ENCODE measurements at places on chromosomes 1 and 21. TPM values are rescaled to one million over a fixed set of nuclear protein-coding genes. Genes with fewer than 3 reads are reported as not detected.

Gene TMEM61
- total RNA-seq = 2.5 TPM

Gene PCBP3
- total RNA-seq = 11.6 TPM

Gene VWA5B1
- total RNA-seq = 0.12 TPM

Gene ASCL5
- total RNA-seq = not detected

Gene KRTAP11-1
- not detected for total RNA-seq

Gene SPATA46
- total RNA-seq = not detected

DNA sequence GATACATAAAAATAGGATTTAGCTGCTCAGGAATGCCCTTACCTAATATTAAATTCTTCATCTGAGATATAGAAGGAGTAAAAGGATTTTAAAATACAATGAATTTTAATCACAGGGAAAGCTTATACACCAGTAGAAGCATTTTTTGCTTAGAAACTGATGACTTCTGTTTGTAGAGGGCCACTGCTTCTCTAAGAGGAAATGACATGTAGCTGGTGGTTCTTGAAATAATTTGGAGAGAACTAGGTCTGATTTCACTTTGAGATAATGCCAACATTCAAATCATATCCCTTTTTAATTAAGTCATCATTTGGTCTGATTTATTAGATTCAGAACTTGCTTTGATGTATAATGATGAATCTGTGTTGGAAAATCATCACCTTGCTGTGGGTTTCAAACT lies 166.6 kb upstream of the SGIP1 start:
- no peak for ATAC-seq

DNA sequence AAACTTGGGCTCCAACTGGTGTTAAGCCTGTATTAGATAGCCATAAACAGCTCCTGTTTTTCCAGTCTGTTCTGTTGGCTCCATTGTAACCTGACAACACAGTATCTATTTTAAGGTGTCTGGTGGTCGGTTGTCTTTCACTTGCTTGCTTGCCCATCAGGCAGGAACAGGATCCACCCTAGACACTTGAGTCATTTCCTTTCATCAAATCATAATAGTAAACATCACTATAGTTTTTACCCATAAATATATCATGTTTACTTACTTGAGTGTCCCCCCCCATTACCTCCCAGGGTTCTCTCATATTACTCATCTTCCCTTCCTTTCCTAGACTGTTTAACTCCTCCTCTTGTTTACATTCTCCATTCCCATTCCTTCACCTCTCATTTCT lies 2.9 kb downstream of the DDI2 start:
- no peak for ATAC-seq

DNA sequence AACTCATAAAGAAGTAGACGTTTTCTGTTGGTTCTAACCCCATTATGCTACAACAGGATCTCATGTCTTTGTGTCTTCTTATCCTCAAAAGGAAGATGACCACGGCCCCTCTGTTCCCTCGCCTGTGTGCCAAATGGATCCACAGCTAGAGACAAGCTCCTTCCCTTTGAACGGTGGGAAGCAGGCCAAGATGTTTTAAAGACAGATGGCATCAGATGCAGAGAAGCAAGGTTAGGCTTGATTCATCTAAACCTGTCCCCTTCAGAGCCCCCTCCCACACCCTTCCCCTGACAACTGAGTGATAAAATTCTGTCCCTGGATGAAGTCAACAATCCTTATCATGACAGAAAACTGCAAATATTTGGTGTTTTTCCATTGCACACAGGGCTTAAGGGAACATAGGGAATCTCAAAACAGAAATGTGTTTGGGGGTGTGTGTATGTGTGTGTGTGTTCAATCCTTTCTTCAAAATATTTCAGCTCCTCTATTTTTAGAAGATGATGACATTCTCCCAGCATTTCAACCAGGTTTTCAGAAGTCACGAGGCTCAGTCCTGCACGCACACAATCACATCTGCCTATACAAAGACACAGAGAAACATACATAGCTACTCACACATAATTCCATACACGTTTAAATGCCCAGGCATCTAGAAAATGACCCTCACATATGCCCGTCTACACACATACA lies 27.8 kb upstream of the FMOD start:
- peak; percentile 69 for ATAC-seq

DNA sequence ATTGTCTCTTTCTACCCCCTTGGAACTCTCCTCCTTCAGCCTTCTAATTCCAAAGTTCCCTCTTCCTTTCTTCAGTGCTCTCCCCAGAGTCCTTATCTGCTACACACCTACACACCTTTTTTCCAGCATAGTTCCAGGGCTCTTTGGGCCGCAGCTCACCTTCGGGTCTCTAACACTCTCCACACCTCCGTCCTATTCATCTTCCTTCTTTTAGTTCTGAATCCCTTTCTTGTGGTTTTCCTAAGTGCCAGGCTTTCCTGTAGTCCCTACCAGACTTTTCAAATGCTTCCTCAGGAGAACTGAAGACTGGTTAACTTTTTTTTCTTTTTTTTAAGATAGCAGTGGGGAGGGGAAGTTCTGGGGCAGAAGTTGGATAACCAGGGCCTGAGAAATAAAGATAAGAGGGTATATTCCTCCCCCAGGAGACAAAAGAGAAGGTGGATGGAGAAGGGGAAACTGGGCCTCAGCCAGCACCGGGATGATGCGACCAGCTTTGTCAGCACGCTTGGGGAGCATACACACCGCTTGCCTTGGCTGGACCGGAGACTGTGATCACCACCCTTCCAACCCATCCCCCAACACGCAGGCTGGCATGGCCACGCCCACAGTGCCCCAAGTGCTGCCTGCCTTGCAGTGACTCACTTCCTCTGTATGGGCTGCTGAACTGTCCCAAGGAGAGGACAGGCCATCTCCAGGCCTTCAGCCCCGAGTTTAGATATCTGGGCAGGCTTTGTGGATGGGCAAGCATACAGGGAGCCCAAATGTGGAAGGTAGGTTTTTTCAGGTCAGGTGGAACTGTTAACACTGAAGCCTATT lies 2.5 kb upstream of the CERS2 start:
- peak; percentile 48 for ATAC-seq

DNA sequence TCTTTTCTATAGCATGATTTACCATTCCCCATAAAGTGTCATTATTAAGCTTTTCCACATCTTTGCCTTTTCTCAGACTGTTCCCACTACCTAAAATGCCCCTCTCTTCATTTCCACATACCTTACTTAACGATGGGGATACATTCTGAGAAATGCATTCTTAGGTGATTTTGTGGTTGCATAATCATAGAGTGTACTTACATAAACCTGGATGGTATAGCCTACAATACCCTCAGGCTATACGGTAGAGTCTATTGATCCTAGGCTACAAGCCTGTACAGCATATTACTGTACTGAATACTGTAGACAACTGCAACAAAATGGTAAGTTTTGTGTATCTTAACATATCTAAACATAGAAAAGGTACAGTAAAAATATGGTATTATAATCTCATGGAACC lies 54.8 kb upstream of the MUTYH start:
- ATAC-seq = no peak

- ATAC-seq = no peak
Observed at GRCh38 chr1:192232817-192233417, 74.7 kb downstream of the RGS18 start.

GRCh38 chr1:185311589-185312225 lies 5.3 kb downstream of the IVNS1ABP start:
- ATAC-seq = no peak

DNA sequence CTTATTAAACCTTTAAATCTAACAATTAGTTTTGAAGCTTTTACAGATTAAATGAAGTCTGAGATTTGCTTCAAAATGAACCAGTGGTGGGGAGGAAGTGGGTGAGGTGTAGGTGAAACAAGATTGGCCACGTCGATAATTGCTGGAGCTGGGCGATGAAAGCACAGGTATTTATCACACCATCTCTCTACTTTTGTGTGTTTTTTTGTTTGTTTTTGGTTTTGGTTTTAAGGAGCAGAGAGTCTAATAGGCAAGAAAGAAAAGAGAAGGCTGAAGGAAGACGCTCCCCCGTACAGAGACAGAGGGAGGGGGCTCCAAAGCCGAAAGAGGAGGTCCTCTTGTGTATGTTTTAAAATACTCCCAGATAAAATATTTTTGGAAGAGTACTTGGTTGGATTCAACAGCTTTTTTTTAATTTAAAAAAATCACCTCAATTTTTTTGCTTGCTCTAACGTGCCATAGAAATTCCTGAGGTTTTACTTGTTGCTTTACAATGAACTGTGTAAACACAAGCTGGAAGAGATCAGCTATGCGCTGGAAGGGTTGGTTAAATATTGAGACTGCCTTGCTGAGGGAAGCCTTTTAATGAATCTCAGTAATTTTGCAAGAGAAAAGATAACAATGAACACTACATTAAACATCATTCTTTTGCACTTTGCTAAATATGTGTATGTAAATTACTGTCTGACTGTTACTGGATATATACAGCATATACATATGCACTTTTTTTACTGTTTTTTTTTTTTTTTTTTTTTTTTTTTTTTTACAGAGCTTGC lies 6.7 kb upstream of the LGALS8 start:
- no peak for ATAC-seq

DNA sequence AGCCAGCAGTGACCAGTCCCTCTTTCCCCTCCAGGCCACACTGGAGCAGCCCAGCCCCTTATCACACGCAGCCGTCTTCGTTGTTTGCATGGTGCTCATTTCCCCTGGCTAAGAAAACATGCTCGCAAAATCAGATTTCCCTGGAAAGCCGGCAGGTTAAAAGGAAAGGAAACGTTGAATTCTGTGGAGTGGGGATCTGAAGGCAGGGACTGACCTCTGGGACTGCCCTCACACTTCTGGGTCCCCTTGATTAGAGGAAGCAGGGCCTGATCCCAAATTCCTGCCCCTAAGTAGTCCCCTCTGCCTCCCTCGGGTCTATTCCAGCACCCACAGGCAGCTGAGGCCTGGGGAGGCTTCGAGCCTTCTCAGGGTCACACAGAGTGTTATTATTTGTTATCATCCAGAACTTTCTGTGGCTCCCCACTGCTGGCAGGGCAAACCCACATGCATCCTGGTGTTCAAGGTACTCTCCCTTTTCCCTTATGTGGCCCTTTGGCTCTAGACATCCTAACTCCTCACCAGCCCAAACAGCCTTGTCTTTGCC lies 125.2 kb upstream of the ZBTB40 start:
- no peak for ATAC-seq

DNA sequence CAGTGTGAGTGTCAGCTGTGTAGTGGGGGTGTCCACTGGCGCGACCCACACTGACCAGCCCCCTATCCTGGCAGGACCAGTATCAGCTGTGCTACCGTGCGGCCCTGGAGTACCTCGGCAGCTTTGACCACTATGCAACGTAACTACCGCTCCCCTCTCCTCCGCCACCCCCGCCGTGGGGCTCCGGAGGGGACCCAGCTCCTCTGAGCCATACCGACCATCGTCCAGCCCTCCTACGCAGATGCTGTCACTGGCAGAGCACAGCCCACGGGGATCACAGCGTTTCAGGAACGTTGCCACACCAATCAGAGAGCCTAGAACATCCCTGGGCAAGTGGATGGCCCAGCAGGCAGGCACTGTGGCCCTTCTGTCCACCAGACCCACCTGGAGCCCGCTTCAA lies 28.1 kb upstream of the KDM4A start:
- ATAC-seq = no peak

GRCh38 chr21:17467392-17467791 lies 45.5 kb upstream of the CXADR start:
- ATAC-seq = no peak

DNA sequence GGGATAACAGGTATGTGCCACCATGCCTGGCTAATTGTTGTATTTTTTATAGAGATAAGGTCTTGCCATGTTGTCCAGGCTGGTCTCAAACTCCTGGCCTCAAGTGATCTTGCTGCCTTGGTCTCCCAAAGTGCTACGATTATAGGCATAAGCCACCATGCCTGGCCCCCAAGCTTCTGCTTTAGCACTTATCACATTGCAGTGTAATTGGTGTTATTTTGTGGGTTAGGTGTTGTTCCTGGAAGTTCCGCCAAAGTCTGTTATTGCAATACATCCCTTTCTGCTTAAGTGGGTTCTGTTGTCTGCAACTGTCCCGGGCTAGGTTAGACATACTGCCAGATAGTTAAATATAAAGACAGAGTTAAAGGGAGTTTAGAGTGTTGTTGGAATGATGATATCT lies 3.4 kb downstream of the ZCCHC17 start:
- ATAC-seq = no peak

DNA sequence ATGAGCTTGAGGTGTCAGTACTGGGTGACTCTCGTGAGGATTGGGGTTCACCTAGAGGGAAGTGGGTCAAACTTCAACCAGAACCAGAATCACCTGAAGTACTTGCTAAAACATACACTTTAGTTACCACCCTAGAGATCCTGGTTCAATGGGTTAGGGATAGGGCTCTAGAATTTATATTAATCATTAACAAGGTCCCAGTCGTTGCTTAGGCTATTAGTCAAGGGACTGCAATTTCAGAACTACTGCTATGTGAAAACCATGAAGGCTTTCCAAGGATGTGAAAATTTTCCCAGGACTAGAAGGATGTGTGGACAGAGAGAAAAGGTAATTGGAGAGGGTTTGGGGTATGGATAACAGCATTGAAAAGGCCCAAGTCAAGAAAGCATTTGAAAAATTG lies 162.6 kb downstream of the GRIK1 start:
- ATAC-seq = no peak

GRCh38 chr1:235776396-235776795 lies 90.3 kb downstream of the LYST start:
- ATAC-seq = no peak

DNA sequence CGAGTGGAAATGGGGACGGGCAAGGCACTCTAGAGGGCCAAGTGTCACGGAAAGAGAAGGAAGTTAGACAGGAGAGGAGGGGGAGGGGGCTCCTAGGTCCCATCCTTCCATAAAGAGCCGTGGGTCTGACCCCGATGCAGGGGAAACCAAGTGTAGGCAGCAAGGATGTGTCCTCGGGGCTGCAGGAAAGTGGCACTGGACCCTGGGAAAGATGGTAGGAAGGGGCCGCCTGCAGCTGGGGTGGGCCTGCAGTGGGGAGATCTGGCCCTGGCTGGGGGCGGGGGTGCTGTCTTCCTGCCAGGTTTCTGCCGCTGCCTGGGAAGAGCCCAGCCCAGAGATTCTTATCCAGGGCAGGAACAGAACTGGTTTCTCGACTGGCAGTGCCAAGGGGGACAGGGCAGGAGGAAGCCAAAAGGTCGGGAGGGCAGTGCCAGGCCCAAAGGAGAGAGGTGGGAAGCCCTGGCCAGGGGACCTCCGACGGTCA lies 12.9 kb downstream of the CRABP2 start:
- ATAC-seq = no peak
